Daoy (cell line): ENCODE measurements at places on chromosomes 5 and 9. TPM values are rescaled to one million over a fixed set of nuclear protein-coding genes. Genes with fewer than 3 reads are reported as not detected.

DNA sequence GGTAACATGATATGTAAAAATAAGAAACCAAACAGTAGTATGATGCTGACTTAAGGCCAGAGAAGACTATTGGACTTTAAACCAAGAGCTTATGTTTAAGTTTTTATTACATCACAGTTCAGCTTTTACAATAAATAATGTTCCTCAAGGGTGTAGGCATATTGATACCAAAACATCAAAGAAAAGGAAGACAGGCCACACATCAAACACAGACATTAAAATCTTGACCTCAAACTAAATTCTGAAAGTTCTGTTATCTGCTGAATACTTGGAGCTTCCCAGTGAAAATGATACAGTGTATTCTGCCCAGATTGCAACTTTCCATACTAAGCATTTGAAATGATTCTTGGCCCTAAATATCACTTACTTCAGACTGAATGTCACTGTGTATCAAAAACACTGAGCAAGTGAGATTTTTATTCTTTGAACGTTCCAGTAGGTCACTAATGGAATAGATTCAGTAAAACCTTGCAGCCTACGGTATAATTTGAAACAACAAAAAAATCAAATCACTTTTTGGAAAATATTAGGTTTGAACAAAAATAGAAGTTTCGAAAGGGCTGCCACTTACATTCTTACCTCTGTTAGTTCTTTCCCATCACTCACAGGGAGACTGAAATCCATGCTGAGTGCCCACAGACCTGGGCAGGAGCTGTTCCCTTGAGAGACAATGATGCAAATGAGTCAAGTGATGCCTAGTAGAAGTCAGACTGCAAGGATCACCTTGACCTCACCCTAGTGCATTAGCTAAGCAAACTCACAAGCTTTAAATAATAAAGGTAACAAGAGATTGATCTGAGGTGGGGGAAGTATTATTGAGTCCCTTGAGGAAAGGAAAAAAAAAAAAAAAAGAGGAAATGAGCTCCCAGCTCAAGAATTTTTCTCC, 2.5 kb downstream of the LPAR1 start:
- DNase-seq: peak; percentile 31

GRCh38 chr5:132289097-132289496, 5.1 kb upstream of the SLC22A4 start:
- DNase-seq: no peak

DNA sequence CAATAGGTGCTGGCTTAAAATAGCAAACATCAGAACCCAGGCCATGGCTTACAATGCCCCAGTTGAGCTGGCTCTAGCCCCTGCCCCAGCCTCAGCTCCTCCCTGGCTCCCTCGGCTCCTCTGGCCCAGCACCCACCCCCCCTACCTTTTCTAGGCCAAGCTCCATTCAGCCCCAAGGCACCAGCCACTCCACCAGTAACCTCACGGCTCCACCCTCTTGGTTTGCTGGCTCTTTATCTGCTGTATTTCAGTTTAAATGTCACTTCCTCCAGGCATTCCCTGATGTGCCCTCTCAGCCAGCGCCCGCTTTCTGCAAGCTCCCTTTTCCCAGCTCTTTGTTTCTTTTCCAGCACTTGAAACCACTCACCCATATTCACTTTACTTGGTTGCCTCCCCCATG, 10.6 kb downstream of the C1QTNF2 start:
- DNase-seq: peak; percentile 21

DNA sequence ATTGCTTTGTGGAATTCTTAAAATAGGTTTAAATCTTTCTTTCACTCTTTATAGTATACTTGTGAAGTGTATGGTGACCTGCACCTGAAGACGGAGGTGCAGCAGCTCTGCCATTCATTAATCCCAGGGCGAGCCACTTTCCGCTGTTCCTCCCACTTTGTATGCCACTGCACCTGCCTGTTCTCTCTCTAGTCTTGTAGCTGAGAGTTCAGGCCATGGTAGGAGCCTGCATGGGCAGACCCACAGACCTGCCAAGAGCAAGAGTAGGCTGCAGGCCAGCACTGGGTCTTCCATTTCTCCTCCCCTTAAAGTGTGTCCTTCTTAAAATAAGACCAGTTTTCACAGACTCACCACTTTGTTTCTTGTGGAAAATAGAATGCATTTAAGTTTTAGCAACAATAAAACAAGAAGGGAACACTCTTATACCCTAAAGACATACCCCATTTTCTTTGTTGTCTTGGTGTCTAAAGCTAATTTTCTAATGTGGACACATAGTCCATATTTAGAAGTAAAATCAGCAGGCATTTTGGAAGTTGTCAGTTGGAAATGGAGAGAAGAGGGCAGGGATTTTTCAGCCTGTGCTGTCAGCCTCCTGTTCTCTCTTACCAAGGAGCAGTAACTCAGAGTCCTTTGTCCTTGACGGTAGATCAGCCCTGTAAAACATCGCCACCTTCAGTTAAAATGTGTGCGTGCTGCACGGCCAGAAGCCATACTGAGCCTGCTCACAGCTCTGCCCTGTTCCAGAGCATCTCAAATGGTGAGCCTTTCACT, 103.2 kb downstream of the SNCAIP start:
- DNase-seq: peak; percentile 67

DNA sequence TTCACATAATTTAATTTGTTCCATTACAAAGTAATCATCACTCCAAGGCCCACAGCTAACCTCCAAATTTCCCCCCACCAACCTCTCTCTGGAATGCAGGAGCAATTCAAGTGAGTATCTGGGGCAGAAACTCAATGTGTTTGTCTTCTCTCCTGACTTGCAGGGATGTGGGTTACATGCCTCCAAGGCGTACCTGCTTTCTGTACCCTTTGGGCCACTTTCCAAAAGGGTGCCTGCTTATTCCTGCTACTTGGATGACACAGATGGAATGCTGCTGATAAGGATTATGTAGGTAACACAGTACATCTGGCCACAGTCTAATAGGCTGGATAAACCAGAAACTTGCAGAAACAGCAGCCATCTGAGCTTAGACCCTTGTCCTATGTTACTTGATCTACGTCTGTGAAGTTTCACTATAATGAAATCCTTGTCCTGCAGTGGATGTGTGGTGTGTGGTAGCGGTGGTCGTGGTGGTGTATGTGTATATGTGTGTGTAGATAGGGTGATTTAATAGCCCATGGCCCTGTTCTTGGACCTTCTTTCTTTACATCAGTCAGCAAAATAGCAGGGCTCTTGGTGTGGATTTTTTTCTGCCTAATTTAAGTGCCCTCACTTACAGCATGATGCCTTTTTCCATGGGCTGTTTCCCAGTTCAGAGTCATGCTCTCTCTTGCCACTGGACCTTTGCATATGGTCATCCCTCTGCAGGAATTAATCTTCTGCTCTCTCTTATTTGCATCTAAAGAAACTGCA, 175.9 kb downstream of the ZDHHC21 start:
- no peak for DNase-seq

DNA sequence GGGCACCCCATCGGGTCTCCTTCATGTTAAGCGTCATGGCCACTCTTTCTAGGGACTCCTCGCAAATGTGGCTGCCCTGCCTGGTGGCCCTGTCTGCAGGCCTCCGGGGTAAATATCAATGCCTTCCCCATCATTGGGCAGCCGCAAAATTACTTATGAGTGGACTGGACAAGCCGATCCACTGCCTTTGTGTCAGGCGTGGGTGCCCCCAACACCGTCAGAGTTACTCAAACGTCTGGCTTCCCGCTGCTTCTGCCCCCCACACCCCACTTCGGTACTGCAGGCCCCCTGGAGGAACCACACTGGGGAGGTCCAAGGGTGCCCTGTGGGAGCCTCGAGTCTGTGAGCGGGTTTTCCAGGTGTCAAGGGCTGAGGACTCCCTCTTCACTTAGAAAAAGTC, 3.8 kb downstream of the LHX3 start:
- DNase-seq: no peak

DNA sequence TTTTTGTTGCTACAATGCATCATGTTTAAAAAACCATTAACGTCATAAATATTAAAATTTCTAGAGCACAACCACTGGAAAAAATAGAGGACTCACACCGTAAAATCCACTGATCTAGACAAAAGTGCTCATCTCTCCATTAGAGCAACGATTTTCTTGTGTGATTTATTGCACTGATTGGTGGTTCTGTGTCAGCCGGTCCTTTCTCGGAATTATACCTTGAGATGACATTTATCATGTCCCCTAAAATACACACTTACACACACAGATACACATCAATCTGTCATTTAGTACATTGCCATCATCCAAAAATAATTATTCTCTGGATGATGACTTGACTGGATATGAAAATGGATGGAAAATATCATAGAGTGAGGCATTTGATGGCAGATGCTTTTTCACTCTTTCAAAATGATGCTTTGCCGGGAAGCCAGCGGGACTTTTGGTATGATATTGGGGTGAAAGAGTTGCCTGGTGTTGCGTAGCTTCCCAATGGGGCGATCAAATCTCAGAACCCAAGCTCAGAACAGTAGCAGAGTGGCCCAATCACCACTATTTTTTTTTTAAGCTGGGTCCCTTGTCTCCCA, 226.6 kb downstream of the GAS1 start:
- DNase-seq: no peak

GRCh38 chr9:82949203-82949602, 113.7 kb downstream of the RASEF start:
- no peak for DNase-seq

DNA sequence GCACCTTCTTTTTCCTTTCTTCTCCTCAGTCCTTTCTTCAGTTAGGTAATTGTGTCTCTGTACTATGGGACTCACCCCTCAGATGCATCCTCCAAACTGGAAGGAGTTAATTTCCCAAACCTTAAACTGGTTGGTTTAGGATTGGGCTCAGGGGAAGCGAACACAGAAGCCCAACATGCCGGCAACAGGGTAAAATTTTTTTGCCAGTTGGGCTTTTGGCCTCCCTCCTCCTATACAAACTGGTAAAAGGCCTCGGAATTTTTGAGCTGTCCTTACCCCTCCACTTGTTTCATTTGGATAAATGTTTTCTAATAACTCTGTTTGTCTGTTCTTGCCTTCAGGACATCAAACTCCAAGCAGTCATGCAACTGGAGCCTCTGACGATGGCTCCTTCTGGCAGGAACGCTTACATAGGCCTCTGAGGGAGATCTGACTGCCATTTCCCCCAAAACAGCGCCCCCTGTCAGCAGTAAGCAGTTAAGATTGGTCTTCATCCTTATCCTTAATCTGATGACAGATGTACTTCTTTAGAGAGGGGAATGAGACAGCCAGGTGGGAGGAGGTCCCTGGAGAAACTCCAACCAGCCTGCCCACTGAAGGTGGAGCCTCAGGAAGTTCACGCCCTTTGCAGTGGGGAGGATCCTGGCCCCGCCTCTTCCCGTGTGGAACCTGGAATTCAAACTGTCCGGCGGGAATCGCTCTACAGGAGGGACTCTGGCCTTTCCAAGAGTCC, 57.8 kb upstream of the SPINK5 start:
- DNase-seq: peak; percentile 46

DNA sequence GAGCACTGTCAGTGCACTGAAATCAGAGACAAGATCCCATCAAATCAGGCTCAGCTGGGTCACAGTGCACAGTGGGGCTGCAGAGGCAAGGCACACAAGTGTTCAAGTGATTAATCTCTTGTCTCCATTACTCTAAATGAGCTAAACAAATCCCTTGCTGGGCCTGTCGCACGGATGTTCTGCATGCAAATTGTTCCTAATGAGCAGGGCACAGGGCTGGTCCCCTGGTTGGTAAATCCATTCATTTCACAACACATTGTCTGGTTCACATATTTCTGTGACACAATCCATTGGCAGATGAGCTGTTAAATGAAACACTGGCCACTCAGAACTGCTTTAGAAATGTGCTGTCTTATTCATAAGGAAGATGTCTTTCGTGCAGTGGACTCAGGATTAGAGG, 167.9 kb upstream of the BRINP1 start:
- DNase-seq: no peak

- DNase-seq: no peak
Measured at GRCh38 chr9:81530310-81530810, 159.0 kb downstream of the TLE1 start.

The STC2 gene
- 144 and 149 TPM in 2 replicates for total RNA-seq

The SREK1IP1 gene
- total RNA-seq: 6.2 and 34.5 TPM in 2 replicates

The CDO1 gene
- 10.7 and 15.9 TPM in 2 replicates for total RNA-seq
